ENCODE measurements at places on chromosomes 11 and 22. TPM values are rescaled to one million over a fixed set of nuclear protein-coding genes. Genes with fewer than 3 reads are reported as not detected.
A peak's percentile ranks its signal among the peaks of the same experiment; 100 is the strongest.

- no peaks in the 10 kb centered on the region for H3K27me3 ChIP-seq
- H3K36me3 ChIP-seq: no peaks in the 10 kb centered on the region
- peaks cover 5% of the 10 kb centered on the region for H3K4me1 ChIP-seq
- no peak overlapping the region for H3K4me3 ChIP-seq
These were observed 6.5 kb downstream of the FCHSD2 start for GRCh38 chr11:73135346-73136284.

DNA sequence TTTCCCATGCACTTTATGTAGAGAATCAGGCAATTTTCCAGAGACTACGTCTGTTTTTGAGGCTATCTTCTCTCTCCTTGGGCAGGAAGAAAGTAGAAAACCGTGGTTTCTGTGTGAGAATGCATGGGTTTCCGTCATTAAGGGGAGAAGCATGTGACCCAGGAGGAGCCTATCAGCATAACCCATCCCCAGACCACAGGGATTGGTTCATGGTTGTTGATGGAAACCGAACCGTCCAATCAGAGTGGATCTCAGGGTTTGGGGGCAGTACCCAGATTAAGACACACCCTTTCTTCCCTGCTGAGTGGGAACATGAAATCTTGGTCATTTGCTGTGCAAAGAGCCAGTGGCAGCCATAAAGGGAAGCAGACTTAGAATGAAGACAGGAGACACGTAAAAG is 517.8 kb downstream of the MN1 start:
- no peak overlapping the region for H3K4me3 ChIP-seq
- H3K27me3 ChIP-seq: peaks cover 9% of the 10 kb centered on the region
- no peaks in the 10 kb centered on the region for H3K36me3 ChIP-seq
- DNase-seq: no peak
- no peaks in the 10 kb centered on the region for H3K4me1 ChIP-seq

- H3K36me3 ChIP-seq: peaks cover 37% of the 10 kb centered on the region
- DNase-seq: no peak
- no peaks in the 10 kb centered on the region for H3K27me3 ChIP-seq
- no peak overlapping the region for H3K27ac ChIP-seq
- H3K4me3 ChIP-seq: no peak overlapping the region
These were observed 10.7 kb upstream of the IL18BP start for GRCh38 chr11:71988050-71988449.

- H3K27me3 ChIP-seq: no peaks in the 10 kb centered on the region
- H3K4me3 ChIP-seq: no peak overlapping the region
- no peak overlapping the region for H3K27ac ChIP-seq
- DNase-seq: no peak
These were observed 854.3 kb downstream of the METTL15 start for GRCh38 chr11:28962502-28962901.

GRCh38 chr11:4697585-4697984 is at the start of gene OR51E2:
Gene OR51E2, minus strand, starts transcription at chr11:4697853. Its CDS starts 15,142 bp downstream, at chr11:4682711.
- H3K36me3 ChIP-seq: no peaks in the 10 kb centered on the region
- no peaks in the 10 kb centered on the region for H3K27me3 ChIP-seq
- no peak within 1 kb of the TSS for H3K27ac ChIP-seq
- no peak within 1 kb of the TSS for H3K4me3 ChIP-seq
- H3K4me1 ChIP-seq: no peaks in the 10 kb centered on the region
- DNase-seq: no peak

DNA sequence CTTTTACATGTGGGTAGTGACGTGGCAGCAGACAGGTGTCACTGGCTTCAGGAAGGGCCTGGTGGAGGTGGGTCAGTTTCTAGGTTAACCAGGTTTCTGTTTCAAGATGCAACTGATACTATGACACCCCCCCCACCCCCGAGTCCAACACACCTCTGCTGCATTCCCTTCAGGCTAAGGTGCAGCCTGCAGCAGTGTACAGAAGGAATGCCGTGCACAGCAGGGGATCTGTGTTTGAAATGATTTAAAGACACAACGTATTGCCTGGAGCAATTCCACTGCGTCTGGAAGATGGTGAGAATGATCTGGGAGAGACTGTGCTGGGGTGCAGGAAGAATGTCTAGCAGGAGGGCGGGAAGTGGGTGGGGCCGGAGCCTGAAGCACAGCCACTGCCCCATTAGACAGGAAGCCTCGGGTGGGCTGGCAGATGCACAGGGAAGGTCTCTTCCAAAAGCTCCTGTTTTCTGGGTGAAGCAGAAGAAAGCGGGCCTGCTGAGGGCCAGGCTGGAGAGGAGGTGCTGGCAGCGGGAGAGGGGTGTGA is 11.9 kb upstream of the TESMIN start:
- DNase-seq: no peak
- H3K36me3 ChIP-seq: peaks cover 39% of the 10 kb centered on the region
- H3K4me3 ChIP-seq: no peak overlapping the region
- H3K27ac ChIP-seq: no peak overlapping the region

- no peaks in the 10 kb centered on the region for H3K36me3 ChIP-seq
- DNase-seq: no peak
- peaks cover 5% of the 10 kb centered on the region for H3K4me1 ChIP-seq
- peaks cover 49% of the 10 kb centered on the region for H3K27me3 ChIP-seq
- H3K4me3 ChIP-seq: no peak overlapping the region
These were observed 2.0 kb downstream of the TENM4 start for GRCh38 chr11:79438631-79439409.

- no peaks in the 10 kb centered on the region for H3K4me1 ChIP-seq
- peaks cover 8% of the 10 kb centered on the region for H3K36me3 ChIP-seq
- no peak overlapping the region for H3K4me3 ChIP-seq
- no peak overlapping the region for H3K27ac ChIP-seq
These were observed 100.6 kb downstream of the RRAS2 start for GRCh38 chr11:14258221-14258935.

- H3K4me1 ChIP-seq: no peaks in the 10 kb centered on the region
- no peak overlapping the region for H3K27ac ChIP-seq
- no peak overlapping the region for H3K4me3 ChIP-seq
- no peak for DNase-seq
These were observed 87.0 kb upstream of the THY1 start for GRCh38 chr11:119509969-119510401.

GRCh38 chr11:65426839-65427690 is 4.5 kb downstream of the NEAT1 start:
- peaks cover 80% of the 10 kb centered on the region for H3K4me1 ChIP-seq
- peak overlapping the region; percentile 95 for H3K27ac ChIP-seq
- no peak for DNase-seq
- no peaks in the 10 kb centered on the region for H3K27me3 ChIP-seq
- H3K36me3 ChIP-seq: peaks cover 15% of the 10 kb centered on the region

- no peak for DNase-seq
- no peaks in the 10 kb centered on the region for H3K36me3 ChIP-seq
- no peak overlapping the region for H3K27ac ChIP-seq
These were observed 3.1 kb downstream of the TP53AIP1 start for GRCh38 chr11:128939591-128939990.

- no peak overlapping the region for H3K4me3 ChIP-seq
- DNase-seq: no peak
- H3K4me1 ChIP-seq: peaks cover 5% of the 10 kb centered on the region
- no peak overlapping the region for H3K27ac ChIP-seq
These were observed 15.3 kb downstream of the BLID start for GRCh38 chr11:122100756-122101080.

DNA sequence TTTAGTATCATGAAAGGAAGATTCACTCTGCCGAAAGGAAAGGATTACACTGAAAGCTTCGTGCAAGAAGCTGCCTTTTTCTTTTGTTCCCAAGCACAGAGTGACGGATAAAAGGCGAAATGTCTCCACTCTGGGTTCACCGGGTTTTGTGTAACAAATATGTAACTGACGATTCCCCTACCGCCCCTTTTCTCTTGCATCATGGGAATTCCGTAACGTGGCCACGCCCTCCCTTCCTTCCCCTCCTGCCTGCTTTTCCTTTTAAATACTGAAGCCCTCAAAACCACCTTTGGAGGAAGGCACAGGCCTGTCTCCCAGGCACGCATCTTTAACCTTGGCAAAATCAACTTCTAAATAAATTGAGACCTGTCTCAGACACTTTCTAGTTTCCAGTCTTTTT is 16.4 kb upstream of the TESMIN start:
- no peaks in the 10 kb centered on the region for H3K4me1 ChIP-seq
- no peak overlapping the region for H3K4me3 ChIP-seq
- H3K27ac ChIP-seq: no peak overlapping the region

DNA sequence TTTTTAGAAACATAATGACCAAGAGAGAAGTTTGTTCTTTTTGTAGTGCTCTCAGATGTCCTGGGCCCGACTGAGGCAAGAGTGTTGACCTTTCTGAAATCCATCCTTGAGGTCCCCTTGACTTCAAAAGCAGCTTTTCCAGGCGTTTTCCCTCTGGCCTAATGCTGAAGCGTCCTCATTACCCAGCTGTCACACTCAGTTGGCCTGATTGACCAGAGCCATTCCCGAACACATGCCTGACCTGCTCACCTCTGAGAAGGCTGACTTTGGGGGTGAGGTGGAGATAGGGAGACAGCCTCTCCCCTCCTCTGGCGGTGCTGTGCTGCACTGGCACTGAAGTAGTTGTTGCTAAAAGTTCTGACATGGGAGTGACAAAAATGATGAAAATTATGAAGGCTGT is 66.9 kb downstream of the ALX4 start:
- DNase-seq: no peak
- H3K4me3 ChIP-seq: no peak overlapping the region
- no peaks in the 10 kb centered on the region for H3K4me1 ChIP-seq
- peaks cover 24% of the 10 kb centered on the region for H3K36me3 ChIP-seq
- no peaks in the 10 kb centered on the region for H3K27me3 ChIP-seq
- H3K27ac ChIP-seq: no peak overlapping the region

Gene MS4A14
- total RNA-seq: not detected

Gene TSGA10IP
- total RNA-seq: not detected

Gene FAM180B
- total RNA-seq: 0.28 TPM

Gene ZP1
- 0.20 TPM for total RNA-seq

Gene EIF3L
- 483 TPM for total RNA-seq

Gene ARCN1
- 117 TPM for total RNA-seq

Gene KRTAP5-8
- total RNA-seq: not detected

All from T-cell (primary cell).